ENCODE measurements at places on chromosomes 3 and 15.

- no peak for DNase-seq
These were observed 81.5 kb downstream of the SLC25A26 start for GRCh38 chr3:66302288-66302687.

DNA sequence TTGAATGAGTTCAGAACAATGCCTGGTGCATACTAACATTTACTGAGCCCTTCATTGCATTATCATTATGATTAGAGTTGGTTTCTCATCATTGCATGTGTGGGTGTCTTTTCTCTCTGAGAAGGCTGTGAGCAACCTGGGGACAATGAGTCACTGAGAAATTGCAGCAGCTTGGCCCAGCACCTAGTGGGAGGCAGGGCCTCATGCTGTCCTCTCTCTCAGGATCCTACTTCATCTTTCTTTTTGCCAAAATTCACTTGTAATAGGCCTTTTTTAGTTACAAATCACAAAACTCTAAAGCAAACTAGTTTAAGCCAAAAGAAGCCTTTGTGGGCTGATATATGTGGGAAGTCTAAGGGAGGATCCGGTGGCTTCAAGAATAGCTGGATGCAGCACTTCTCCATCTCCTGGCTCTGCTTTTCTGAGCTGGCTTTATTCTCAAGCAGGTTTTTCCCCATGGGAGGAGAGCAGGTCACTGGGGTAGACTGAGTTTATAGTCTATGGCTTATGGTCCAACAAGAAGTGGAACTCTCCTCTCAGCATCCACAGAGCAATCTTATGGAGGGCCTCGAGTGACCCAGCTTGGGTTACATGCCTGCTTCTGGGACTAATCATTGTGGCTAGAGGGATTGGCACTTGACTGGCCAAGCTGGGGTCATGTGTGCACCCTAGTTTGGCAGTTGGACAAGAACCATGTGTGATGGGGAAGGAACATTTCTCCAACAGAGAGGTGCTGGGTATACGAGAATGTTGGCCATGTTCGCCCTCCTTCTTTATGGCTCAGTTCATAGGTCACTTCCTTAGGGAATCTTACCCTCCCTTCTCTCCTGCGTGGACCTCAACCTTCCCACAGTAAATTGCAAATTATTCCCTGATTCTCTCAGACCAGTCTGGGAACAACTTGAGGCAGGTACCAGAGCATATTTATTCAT lies 8.7 kb upstream of the CAMK1 start:
- no peak for DNase-seq

- no peak for DNase-seq
These were observed 1.5 kb downstream of the SMAD6 start for GRCh38 chr15:66703540-66703941.

DNA sequence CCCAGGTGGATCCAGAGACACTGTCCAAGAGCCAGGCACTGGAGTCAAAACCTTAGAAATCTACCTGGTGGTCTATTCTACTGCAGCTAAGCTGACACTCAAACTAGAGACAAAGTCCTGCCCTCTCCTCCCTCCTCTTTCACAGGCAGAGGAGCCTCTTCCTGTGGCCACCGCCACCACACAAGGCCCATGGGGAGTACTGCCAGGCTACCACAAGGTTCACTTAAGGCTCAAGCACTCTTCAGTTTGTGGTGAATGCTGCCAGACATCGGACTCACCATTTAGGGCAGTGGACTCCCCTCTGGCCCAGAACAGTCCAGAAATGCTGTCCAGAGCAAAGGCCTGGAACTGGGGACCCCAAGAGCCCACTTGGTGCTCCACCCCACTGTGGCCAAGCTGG lies 160.9 kb downstream of the ADAMTS17 start:
- DNase-seq, result no peak

- no peak for DNase-seq
These were observed 329.8 kb downstream of the THSD4 start for GRCh38 chr15:71444866-71445590.

DNA sequence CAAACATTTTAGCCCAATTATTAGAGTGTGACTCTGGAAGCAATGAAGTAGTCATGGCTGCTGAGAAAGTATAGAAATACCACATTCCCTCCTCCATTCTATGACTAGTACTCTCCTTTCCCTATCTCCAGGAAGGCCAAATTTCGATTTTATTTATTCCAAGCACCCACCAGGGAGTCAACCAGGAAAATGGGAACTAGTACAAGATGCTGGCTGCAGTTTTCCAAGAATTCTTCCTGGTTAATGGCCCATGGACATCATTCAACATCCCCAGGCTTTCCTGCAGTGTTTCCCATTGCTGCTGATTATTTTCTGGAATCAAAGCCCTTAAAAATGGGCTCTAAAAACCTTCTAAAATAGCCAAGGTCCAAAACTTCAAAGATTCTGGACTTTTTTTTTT lies 247.9 kb upstream of the STT3B start:
- DNase-seq, result no peak

- DNase-seq, result no peak
These were observed 230.6 kb upstream of the PEX5L start for GRCh38 chr3:180267202-180267843.

- DNase-seq, result no peak
These were observed 105.9 kb upstream of the HERC1 start for GRCh38 chr15:63939531-63940130.

DNA sequence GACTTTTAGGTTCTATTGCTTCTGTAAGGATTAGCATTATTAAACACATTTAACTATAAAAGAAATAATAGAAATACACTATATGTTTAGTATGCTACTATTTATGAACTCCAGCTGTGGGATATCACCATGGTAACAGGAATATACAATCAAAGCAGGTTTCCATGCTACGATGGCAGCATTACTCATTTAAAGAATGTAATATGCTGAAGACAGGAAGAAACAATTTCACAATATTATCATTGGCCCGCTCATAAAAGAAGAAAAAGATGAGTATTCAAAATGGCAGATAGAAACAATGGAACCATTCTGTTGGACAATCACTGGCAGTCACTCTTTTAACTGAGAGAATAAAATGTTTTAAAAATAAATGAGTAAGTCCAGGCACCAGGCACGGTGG lies 153.4 kb downstream of the CBLB start:
- DNase-seq, result no peak

DNA sequence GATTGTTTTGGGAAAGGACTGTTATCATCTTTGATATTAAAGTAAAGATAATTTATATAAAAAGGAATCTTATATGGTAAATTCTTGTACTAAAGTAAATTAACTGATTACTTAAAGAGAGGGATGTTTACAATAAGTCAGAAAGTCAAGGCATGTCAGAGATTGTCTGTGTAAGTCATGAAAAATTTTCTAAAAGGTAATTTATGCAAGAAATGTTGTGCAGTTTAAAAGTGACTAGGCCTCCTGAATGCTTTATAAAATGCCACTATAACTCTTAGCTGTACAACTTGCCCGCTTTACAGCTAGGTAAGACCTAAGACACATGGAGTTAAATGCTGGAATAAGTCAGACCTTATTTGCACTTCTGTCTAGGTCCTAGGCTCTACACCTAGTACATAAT lies 692.9 kb downstream of the GBE1 start:
- DNase-seq, result no peak

- DNase-seq, result peak; percentile 87
These were observed 425 bp upstream of the FYTTD1 start for GRCh38 chr3:197749315-197749600.

GRCh38 chr3:167033866-167034265 lies 346.2 kb downstream of the ZBBX start:
- no peak for DNase-seq

DNA sequence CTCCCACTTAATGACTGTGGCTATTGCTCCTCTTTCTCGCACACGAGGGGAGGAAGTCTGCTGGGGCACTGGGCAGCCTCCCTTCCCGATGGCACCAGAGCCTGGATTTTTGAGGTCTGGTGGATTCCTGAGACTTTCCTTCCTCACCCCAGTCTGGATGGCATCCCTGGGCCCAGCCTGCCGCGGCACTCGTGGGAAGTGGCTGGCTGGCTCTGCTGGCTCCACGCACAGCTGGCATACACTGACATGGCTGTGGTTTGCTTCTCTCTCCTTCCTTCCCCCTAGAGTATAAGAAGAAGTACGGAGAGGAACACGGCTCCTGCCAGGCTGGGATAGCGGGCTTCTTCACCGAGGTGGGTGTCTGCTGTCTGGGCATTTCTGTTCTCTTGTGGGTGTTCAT lies 319.8 kb upstream of the LRRFIP2 start:
- no peak for DNase-seq

DNA sequence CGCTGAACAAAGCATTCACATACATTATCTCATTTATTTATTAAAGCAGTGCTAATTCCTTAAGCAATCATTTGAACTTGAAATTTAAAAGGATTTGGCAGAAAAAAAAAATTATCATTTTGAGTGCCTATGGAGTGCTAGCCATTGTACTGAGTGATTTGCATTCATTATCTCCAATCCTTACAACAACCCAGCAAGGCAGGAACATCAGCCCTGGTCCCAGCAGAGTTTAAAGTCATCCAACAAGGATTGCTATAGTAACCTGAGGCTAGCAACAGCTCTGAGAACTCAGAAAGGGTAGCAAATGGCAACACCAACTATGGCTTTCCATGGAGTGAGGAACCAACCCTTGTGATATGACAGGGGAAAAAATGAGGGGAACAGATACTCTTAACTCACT lies 237.6 kb upstream of the SETMAR start:
- DNase-seq, result no peak

- DNase-seq, result no peak
These were observed 83.1 kb downstream of the CACNA1D start for GRCh38 chr3:53577506-53577905.

GRCh38 chr15:39543651-39544050 lies 37.2 kb upstream of the THBS1 start:
- no peak for DNase-seq

- no peak for DNase-seq
These were observed 74.4 kb downstream of the CPN2 start for GRCh38 chr3:194276768-194277103.

DNA sequence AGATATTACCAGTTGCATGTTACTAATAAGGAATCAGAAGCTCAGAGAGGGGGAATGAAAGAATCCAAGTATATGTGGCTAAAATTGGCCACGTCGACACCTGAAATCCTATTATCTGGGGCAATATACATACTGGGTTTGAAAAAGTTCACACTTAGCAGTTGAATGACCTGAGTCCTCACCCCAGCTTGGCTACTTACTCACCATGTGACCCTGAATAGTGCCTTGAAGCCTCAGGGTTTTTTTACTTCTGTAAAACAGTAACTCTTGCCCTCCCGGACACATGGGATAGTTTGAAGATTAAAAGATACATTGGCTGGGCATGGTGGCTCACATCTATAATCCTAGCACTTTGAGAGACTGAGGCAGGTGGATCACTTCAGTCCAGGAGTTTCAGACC lies 342.2 kb upstream of the TPRG1 start:
- no peak for DNase-seq

DNA sequence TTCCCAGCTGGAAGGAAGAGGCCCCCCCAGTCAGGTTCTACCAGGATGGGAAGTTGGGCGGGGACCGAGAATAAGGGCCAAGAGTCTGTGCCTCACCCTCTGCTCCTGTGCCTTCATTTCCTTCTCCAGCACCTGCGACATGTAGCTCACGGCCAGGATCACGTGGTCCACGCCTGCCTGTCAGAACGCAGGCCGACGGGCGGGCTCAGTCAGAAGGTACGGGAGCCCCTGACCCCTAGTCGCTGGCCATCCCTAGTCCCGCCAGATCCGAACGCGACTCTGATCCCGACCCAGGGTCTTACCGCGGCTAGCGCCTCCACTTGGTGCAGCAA lies 489 bp downstream of the GMPPB start:
- DNase-seq, result peak; percentile 8

GRCh38 chr3:99854756-99855298 lies 37.2 kb downstream of the CMSS1 start:
- DNase-seq, result peak; percentile 2

DNA sequence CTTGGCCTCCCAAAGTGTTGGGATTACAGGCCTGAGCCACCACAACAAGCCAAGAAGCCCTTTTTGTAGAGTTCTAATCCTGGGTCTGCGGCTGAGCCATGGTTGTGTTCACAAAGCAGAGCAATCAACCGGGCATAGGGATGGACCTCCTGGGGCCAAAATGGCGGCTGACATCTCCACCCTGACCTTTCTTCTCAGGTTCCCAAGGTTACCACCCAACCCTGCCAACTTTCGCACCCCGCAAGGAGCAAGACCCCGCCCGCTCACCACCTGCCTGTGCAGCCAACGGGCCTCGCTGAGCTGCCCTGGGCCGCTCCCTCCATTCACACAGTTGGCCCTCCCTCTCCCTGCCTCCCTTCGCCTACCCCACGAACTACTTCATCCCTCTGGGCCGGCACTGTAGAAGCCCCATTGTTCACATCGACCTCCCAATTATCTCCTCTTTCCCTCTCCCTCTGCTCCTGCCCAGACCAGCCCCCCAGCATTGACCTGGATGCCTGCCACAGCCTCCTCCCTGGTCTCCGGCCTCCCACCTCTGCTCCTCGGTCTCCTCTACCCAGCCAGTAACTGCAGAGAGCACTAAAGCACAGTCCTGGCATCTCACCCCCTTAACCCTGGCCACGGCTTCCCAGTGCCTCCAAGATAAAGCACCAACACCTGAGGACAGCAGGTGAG lies 62.0 kb upstream of the TFRC start:
- DNase-seq, result no peak

DNA sequence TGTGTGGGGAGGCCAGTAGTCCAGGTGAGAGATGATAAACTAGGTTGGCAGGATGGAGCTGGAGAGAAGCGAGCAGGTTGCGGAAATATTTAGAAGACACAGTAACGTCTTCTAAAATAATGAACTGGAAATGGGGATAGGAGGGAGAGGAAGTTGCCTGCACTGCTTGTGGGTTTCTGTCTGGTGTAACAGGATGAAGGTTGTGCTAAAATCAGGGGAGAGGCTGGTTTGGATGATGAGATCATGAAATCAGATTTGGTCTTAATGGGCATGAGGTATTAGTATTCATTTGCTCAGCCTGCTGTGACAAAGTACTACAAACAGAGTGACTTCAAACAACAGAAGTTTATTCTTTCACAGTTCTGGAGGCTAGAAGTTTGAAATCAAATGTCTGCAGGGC lies 32.1 kb upstream of the TNFAIP8L3 start:
- no peak for DNase-seq

DNA sequence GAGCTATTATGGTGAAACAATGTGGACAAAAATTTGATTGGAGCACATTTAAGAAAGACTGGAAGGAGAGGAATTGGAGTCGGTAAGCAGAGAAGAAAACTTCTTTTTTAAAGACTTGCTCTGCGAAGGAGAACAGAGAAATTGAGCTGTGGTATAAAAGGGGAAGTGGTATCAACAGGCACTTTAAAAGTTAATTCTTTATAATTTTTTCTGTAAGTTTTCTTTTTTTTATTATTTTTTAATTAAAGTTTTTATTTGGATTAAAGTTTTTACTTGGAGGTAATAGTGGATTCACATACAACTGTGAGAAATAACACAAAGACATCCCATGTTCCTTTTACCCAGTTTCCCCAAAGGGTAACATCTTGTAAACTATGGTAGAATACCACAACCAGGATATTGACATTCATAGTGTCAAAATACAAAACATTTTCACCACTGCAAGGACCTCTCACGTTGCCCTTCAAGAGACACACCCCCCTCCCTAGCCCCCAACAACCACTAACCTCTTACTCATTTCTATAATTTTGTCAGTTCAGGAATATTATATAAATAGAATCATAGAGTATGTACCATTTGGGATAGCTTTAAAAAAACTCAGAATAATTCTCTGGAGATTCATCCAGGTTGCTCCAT lies 33.8 kb upstream of the XIRP1 start:
- no peak for DNase-seq

Data from NCI-H510A treated with DMSO at 0.1 percent for 48 hours (cell line).